ENCODE measurements at places on chromosomes 16 and 17.
A peak's percentile ranks its signal among the peaks of the same experiment; 100 is the strongest.

DNA sequence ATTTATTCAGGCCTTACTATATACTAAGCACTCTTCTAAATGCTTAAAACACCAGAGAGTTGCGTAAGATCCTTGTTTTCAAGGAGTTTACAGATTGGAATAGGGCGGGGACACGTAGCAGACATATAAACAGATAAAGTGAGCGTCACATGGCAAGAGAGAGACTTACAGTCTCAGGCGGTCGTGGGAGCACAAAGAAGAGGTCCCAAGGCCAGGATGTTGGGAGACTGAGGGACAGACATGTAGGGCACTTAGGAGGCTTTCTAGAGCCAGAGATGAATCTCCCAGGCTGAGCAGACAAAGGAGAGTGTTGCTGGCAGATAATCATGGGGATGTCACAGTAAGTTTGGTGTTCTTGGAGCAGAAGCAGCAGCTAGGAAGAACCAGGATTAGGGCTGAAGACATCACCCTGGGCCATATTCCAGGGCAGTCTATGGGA lies 119.1 kb upstream of the ANKFN1 start:
- no peak for DNase-seq

GRCh38 chr17:4381690-4382671 lies 15.5 kb upstream of the UBE2G1 start:
- no peak for DNase-seq

DNA sequence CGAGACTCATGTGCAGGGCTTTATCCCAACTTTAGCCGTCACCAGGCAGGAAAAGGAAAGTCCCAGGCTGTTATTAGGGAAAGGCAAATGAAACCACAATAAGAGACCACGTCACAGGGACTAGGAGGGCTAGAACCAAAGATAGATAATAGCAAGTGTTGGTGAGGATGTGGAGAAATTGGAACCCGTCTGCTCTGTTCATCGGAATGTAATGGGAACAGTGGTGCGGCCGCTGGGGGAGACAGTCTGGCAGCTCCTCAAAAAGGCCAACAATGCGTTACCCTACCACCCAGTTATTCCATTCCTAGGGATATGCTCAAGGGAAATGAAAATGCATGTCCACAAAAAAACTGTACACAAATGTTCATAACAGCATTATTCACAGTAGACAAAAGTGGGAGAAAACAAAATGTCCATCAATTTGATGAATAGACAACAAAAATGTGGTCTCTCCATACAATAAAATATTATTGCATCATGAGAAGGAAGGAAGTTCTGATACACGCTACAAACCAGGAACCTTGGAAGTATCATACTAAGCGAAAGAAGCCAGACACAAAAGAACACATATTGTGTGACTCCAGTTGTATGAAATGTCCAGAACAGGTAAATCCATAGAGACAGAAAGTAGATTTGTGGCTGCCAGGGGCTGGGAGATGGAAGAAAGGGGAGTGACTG lies 19.5 kb upstream of the USP10 start:
- no peak for DNase-seq

DNA sequence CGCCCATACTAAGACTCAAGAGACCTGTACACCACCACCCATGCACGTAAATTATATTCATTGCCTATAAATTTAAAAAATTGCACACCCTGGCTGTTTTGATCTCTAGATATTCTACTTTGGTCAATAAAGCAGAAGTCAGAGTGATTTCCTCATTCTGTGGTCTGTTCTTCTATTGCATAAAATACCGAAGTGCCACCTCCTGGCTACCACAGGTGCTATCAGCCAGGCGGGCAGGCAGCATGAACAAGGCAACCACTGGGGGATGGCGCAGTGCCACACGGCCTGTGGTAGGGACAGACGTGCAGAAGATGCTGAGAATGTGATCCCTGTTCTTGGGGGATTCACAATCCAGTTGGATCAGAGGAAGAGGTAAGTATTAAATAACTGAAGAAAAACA lies 122.3 kb downstream of the CDK5R1 start:
- DNase-seq, result peak; percentile 35

- DNase-seq, result no peak
Measured at GRCh38 chr17:81092518-81093095, 57.7 kb downstream of the BAIAP2 start.

Data from Ammon's horn (tissue), 1 donor.